ENCODE measurements at places on chromosomes 2 and 18.

DNA sequence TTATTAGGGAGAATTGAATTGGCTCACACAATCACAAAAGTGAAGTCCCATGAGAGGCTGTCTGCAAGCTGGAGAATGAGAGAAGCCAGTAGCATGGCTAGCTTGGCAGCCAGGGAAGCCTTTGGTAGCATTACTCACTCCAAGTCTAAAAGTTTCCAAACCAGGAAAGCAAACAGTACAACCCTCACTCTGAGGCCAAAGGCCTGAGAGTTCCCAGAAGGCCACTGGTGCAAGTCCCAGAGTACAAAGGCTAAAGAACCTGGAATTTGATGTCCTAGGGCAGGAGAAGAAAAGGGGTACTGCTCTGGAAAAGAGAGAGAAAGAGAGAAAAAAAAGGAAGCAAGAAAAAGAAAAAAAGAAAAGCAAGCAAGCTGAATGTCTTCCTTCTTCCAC, 318.2 kb downstream of the RND3 start:
- no peak for DNase-seq

- no peak for DNase-seq
These were observed 123.9 kb upstream of the FAM136A start for GRCh38 chr2:70425682-70426301.

DNA sequence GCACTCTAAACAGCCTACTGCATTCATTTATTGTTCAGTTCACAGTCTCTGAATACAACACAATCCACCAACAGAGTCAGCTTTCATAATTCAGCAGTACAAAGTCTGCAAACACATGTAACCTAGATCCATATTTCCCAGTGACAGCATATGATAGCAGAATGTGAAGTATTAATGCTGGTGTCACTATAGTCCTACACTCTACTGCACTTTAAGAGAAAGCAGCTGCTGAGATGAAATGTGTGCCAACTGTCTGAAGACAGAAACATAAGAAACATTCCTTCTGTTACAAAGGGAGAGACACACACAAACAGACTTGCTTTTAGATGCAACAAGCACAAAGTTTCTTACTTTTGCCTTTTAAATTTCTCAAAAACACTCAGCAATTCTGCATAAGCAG, 441.8 kb downstream of the ZEB2 start:
- no peak for DNase-seq

DNA sequence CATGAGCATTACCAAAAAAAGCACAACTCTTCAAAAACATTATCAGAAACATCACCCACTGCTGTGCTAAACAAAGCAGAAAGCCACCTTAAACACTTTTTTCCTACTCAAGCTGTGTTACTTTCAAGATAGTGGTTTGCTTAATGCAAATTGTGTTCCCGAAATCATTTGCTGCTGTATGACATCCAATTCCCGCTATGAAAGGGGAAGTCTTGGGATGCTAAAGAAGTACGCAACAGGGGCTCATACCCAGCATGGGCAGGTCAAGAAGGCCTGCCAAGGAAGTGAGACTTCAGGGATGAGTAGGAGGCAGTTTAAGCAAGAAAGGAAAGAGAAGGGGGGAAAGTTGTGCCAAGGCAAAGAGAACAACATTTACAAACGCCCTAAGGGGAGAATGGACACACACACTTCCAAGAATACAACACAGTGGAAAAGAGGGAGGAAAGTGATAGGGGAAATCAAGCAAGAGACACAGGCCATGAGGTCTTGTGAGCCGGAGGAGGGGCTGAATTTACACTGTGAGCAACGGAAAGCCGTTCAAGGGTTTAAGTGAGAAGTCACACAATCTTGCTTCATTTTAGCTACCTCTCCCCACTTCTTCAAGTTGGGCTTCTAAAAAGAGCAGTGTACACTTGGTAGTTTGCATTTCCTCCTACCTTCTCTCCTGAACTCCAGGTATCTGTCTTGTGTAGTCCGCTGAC, 4.0 kb downstream of the PTPN2 start:
- no peak for DNase-seq

GRCh38 chr2:71526975-71527374, 73.6 kb downstream of the DYSF start:
- DNase-seq, result no peak

DNA sequence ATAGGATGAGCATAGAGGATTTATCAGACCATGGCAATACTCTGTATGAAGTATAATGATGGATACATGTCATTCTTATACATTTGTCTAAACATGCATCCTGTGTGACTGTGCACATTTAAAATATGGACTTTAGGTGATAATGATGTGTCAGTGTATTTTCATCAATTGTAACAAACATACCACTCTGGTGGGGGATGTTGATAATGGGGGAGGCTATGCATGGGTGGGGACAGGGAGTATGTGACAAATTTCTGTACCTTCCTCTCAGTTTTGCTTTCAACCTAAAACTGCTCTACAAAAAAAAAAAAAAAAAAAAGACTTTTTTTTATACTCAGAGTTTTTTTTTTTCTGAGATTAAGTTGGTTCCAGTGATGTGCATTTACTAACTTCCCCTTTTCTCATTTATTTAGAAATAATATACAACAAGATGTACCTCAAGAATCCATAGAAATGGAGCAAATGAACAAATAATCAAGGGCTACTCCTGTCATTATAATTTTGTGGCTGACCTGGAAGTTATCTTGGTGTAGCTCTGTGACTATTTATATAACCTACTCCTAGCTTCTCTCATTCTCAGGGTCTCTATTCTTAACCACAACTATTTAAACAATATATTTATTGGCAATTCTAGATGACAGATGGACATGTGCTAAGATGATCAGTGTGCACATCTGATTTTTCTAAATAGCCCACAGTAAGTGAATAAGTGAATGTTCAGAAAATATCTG, 108.9 kb upstream of the ITGA4 start:
- no peak for DNase-seq

DNA sequence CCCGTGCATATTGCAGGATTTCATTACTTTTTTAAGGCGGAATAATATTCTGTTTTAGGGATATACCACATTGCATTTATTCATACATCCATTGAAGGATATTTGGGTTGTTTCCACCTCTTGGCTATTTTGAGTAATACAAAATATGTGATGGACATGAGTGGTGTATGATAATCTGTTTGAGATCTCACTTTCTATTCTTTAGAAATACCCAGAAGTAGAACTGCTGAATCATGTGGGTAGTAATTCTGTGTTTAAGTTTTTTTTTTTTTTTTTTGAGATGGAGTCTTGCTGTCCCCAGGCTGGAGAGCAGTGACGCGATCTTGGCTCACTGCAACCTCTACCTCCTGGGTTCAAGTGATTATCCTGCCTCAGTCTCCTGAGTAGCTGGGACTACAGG, 201.4 kb downstream of the NYAP2 start:
- no peak for DNase-seq

DNA sequence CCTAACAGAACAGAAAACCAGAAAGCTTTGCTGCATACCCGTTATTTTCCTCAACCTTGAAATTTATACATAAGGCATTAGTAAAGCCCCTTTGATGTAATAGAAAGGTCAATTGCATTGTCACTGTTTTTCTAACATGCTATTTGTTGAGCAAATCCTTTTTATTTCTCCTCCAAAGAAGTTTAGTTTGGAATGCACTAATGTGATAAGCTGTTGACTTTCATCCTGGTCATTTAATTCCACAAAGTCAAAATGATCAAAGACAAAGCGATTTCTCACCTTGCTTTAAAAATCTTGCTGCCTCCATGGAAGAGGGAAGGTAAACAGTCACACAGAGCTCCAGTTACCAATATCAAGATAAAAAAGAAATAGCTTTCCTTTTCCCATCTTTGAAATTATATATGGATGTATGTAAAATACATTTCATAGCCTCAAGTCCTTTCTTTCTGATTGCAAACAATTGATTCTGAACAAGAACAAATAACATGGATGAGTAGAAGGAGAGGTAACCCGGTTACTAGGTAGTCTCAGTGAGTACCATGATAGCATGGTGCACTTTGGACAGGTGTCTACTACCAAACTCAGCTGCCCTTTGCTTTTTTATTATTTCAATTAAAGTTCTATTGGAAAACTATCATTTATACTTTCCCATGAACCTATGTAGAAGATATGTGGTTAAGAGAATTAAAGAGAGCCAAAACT, 452.7 kb downstream of the STK39 start:
- DNase-seq, result no peak
